ENCODE measurements at places on chromosomes 12 and 14. TPM values are rescaled to one million over a fixed set of nuclear protein-coding genes. Genes with fewer than 3 reads are reported as not detected.

DNA sequence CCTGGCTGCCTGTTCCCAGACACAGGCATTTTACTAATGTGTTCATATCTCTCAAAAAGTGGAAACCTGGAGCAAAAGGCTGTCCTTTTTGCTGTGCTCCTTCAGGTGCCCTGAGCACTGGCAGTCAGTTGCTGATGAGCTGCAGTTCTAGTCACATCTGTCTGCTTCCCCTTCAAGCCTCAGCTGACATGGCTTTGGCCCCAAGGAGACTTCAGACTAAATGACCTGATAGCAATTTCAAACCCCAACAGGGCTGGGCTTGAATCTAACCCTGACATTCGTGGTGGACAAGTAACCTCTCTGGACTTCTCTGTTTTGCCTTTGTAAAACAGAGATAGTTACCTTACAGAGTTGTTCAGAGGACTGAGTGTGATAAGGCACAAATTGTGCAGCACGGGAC, 5.7 kb downstream of the SERPINA9 start:
- no peak for DNase-seq

GRCh38 chr14:106518054-106518943, 991.9 kb downstream of the TMEM121 start:
- no peak for DNase-seq

DNA sequence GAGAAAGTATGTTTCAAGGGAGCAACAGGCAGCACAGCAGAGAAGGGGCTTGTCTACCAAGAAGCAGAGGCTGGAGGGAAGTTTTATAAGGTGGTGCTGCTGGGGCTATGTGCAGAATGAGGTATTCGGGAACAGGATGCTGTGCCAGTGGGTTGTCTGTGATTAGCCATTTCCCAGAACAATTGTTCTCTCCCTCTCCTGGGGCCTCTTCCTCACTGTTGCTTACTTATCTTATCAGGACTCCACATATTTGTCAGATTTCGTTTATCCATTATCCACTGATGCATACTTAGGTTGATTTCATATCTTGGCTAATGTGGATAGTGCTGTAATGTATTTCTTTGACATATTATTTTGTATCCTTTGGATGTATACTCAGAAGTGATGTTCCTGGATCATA, 195.1 kb upstream of the RTL1 start:
- DNase-seq = peak; percentile 6

DNA sequence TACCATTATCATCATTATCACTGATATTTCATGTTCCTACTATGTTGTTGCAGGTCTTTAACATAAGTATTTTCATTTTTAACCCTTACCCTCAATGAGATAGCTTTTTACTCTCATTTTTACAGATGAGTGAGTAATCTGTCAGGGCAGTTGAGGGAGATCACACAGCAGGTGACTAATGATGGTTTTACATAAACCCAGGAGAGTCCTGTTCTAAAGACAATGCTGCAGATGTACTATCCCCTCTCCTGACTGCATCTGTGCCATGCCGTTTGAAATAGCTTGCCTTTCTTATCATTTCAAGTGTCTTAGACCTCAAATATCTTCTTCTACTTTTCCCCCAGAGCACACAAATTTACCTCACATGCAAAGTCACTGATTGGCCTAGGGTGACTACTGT, 1552.1 kb upstream of the SEL1L start:
- DNase-seq = no peak

GRCh38 chr12:98606359-98606988, 13.0 kb downstream of the SLC25A3 start:
- DNase-seq = no peak

DNA sequence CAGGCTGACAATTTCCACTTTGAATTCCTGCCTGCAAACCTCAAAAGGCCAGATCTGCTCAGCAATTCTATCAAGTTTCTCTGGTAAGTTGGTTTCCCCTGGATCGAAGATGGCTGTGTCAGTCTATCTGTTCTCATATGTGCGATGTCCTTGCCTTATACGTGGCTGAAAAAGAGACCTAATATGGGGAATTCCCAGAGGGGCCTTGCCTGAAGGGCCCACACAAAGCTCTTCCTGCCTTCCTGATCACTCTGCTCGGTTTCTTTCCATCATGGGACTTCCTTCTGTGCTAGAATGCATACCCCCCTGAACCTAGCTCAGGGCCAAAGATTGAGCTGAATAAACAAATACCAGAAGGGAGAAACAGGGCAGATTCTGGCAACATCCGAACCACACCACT, 13.2 kb downstream of the TCL1B start:
- DNase-seq = no peak

GRCh38 chr12:57476993-57477709, 2.5 kb downstream of the ARHGAP9 start:
- DNase-seq = no peak

Gene PRH2
- not detected for total RNA-seq

Gene ZNF641
- 14.3 TPM for total RNA-seq

Data from skin of body (tissue), 3 donors.